ENCODE measurements at places on chromosomes 2 and 18. TPM values are rescaled to one million over a fixed set of nuclear protein-coding genes. Genes with fewer than 3 reads are reported as not detected.

ANTXR1 gene
- 0.86 TPM for total RNA-seq

VIT gene
- total RNA-seq, result not detected

DYNC1I2 gene
- total RNA-seq, result 66.1 TPM

MC2R gene
- total RNA-seq, result not detected

MROH2A gene
- 0.33 TPM for total RNA-seq

CCDC150 gene
- 20.2 TPM for total RNA-seq

LGALSL gene
- total RNA-seq, result 12.1 TPM

HEATR5B gene
- 13.1 TPM for total RNA-seq

ASB18 gene
- total RNA-seq, result not detected

IL36B gene
- not detected for total RNA-seq

NT5C1B gene
- total RNA-seq, result not detected

DNA sequence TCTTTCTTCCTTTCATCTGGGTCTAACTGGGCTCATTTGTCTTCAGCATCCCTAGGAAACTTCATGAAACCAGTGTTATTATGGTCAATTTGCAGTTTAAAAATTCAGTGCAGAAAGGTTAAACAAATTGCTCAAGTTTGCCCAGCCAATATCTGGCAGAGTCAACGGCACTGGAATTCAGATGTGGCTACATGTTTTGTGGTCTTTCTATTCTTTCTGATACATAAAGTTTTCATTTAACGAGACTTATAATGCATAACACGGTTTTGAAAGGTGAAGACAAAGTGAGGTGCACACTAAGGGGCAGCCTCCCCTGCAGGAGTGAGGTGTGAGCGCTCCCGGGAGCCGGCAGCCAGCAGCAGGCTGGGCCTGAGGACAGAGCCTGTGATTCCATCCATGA lies 164.6 kb downstream of the RTP5 start:
- no peak for DNase-seq

DNA sequence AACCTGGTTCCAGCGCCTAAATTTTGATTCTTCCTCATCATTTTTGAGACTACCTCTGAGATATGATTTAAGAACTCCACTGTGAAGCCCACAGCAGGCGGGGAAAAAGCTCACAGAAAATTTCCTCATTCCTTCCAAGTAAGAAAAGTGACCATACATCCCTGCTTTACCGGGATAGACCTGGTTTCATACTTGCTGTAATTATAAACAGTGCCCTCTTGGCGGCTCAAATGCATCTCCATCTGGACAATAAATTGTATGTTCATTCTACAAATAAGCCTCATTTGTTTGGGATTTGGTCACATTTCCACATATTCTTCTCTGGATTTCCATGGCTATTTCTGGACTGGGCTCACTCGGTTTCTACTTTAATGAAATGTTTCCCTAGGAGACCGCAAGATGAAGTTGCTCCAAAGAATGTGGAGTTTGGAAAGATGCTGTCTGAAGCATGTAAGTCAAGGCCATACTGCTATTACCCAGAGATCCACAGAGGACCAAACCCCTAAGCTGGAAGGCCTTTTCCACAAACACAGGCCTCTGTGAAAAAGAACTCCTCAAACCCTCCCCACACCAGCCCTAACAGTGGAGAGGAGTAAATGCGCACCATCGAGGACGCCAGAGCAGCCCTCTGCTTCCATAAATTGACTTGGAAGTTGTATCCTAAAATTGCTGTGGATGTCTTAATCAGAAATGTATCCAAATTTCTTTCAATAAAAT lies 13.9 kb downstream of the STAT1 start:
- no peak for DNase-seq

- no peak for DNase-seq
Measured at GRCh38 chr18:78146136-78147085, 833.2 kb upstream of the SALL3 start.

DNA sequence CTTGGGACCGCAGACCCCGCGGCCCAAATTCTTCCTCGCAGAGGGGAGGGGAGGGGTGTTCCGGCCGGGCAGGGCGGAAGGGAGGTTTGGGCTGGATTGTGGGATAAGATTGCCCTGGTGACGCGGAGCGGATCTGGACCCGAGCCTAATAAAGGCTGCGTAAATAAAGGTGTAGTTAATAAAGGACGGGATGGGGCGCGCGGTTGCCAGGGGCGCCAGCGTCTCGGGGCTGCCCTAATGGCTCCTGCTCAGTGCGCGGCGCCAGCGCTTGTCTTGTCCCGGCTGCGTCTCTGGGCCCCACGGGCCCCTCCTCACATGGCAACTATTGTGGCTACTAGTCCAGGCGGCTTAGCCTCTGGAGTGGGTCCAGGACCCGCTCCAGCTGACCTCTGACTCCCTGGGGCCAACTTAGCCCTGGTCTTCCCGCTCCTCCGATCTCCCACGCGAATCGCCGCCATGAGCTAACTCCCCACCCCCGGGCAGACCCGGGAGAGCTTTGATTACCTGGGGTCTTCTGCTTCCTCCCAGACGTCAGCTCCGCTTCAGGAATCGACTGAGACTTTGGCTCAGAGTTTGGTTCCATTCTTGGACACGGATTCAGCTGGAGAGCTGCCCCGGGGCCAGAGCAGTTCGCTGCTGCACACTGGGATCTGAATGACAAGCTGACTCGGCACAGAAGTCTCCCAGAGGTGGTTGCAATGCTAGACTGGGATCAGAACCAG lies 36.5 kb downstream of the SLC25A52 start:
- DNase-seq, result peak; percentile 19

- DNase-seq, result no peak
Measured at GRCh38 chr18:3427944-3428343, 22.0 kb upstream of the TGIF1 start.

- no peak for DNase-seq
Measured at GRCh38 chr2:214607051-214607450, 196.2 kb downstream of the VWC2L start.

DNA sequence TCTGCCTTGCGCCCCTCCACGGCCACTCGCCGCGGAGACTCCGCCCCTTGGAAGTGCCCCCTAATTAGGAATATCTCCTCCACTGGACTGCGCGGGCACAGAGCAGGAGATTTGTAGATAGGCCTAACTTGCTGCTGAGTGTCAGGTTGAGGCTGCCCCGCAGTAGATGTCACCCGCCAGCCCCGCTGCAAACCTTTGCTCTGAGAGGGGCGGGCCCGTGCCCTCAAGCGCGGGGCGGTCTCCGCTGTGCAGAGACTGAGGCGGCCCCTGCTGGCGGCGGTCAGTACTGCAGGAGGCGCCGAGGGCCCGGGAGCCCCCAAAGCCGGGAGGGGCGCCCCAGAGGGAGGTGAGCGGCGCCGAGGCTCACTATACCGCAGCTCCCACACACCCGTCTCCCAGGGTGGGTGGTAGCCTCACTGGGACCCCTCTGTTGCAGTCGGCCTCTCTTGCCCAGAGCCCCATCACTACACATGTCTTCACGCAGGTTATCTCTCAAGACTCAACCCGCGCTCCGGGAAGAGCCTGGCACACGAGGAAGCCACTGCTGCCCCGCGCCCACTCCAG lies 2.9 kb upstream of the NEURL3 start:
- peak; percentile 89 for DNase-seq

DNA sequence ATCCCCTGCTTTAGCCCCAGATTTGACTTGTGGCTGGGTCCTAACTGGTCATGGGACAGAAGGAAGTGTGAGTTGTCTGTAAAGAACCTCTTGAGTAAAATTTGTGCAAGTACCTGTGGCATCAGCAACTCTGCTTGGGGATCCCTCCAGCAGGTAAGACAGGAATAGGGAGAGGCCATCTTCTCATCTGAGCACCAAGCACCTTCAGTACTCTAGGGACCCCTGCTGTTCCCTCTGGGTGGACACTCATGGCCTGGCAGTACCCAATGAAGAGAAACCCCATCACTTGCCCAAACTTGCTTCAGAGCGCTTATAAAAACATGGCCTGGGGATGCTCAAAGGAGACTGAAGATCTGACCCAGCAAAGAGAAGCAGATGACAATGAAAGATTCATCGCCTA lies 297.8 kb downstream of the SP3 start:
- DNase-seq, result peak; percentile 38

GRCh38 chr18:49751427-49752094 lies 61.8 kb downstream of the ACAA2 start:
- no peak for DNase-seq

DNA sequence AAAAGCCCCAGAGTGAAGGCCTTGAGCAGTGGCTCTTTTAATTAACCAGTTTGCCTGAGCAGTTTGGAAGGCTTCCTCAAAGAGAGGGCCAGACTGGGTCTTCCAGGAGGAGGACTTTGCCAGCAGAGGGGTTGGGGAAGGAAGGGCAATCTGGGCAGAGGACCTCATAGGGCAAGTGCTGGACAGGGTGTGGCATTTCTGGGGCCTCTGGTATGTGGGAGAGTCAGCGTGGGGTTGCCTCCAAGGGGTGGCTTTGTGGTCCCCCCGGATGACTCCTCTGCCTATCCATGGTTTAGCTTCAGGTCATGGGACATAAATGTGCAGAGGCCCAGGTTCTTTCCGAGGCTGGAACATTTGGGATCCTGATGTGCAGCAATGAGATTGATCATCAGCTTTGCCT lies 12.6 kb downstream of the GLI2 start:
- DNase-seq, result no peak

DNA sequence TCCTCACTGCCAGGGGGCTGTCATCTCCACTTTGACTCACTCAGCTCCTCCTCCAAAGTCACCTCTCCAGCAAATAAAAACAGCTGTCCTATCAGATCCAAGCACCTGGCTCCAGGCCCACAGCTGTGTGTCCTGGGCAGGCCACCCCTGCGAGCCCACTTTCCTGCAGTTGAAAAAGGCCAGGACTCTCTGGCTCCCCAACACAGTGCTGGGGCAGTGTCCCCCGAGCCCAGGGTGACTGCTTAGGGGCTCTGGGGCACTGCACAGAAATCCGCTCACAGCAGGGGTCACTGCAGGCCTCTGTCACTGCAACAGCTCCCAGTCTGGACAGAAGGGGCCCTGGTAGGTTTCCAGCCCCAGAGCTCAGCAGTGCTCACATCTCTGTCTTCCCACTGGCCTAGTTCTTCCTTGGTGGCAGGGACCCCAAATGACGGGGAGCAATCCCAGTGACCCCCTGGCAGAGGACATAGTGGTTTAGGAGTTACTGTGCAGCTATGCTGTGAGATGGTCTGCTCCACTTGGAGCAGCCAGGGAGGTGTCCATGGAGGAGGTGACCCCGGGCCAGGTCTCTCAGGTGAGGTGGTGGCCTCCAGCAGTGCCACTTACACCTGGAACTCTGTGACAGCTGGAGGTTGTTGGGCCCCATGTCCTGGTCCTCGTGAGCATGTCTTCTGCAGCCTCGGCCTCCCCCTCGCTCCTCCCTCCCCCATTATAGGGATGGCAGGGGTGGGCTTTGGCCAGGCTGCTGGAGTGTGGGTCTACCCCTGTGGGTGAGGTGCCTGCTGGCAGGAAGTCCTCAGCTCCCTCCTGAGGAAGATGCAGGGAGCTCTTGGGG lies 35.5 kb downstream of the HS6ST1 start:
- no peak for DNase-seq

GRCh38 chr2:176832086-176832485 lies 380.5 kb upstream of the HNRNPA3 start:
- no peak for DNase-seq

DNA sequence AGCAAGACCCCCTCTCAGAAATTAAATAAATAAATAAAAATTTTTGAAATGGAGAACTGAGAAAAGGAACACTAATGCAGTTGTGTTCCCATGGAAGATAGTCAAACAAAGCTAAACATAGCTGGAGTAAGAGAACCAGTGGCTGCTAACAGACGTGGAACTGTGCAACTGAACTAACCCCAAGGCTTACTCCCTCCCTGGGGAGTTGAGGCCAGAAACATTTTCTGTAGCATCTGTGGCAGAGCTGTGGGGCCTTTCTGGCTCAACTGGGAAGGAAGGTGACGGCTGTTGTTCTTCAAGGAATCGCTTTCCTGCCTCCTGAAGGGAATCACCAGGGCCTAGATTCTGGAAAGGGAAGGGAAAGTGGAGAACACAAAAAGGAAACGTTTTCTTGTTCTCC lies 53.9 kb upstream of the B3GNT2 start:
- no peak for DNase-seq

- no peak for DNase-seq
Measured at GRCh38 chr2:121880283-121880682, 124.8 kb downstream of the TSN start.

GRCh38 chr2:121486191-121486790 lies 44.4 kb upstream of the RNU4ATAC start:
- DNase-seq, result no peak

DNA sequence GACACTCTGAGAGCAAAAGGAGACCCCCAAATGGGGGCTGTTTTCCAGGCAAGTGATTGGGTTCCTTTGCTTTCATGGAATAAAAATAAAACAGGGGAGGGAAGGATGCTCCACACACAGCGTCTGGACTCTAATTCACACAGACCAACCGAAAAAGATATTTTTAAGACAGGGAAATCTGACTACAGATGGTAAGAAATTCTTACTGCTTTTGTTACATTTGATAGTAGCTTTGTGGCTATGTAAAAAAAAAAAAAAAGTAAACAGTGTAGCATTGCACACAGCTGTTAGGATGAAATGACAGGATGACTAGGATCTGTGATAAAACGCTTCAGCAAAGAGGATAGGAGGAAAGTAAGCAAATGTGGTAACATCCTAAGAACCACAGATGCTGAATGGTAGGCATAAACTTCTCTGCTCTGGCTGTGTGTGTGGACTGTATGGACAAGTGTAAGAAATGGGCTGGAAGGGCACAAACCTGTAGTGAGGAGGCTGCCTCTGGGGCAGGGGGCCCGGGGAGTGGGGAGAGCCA lies 207.6 kb downstream of the ANAPC1 start:
- no peak for DNase-seq

DNA sequence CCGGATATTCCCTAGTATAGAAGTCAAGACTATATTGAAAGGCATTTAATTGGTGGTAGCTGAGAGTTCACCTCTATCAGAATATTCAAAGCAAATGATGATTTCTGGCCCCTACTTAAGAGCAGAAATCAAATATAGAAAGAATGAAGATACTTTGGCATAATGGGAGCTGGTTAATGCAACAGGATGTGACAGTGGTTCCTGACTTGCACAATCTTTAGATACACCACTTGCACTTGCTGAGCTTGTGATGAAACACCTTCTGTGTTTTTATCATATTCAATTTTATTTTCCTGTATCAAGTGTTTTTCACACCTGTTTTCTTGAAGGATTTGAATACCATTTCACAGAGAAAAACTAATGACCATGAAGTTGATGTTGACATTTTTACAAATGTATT lies 124.1 kb upstream of the CDH19 start:
- no peak for DNase-seq

- no peak for DNase-seq
Measured at GRCh38 chr2:37829616-37830395, 95.3 kb upstream of the RMDN2 start.

GRCh38 chr2:241891988-241892298 lies 22.4 kb downstream of the RTP5 start:
- DNase-seq, result no peak

DNA sequence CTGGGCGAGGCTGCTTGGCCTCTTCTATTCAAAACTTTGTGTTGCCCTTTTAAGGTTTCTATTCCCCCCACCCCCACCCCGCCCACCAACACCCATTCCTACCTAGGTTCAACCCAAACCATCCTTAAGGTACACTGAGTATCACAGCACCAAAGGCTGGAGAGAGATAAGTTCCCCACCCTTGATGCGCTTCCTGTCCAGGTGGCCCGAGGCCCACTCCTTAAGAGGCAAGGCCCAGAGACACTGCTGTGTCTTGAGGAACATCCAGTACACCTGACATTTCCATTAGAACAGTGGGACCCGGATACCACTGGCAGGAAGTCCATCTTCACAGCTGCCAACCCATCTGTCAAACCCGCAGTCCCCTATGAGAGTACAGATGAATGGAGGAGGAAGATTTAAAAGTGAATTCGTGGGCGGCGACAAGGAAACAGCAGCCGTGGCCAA lies 277 bp upstream of the INPP1 start:
- no peak for DNase-seq

- DNase-seq, result no peak
Measured at GRCh38 chr2:86038291-86039081, 67.2 kb downstream of the POLR1A start.

GRCh38 chr2:10089565-10090190 lies 9.5 kb upstream of the CYS1 start:
- DNase-seq, result no peak

All from Calu3 (cell line).